ENCODE measurements at places on chromosomes 3 and 15. TPM values are rescaled to one million over a fixed set of nuclear protein-coding genes. Genes with fewer than 3 reads are reported as not detected.

Gene CCR2
- not detected for total RNA-seq

Gene MAPKAPK3
- total RNA-seq, result 23.4 TPM

Gene BFSP2
- not detected for total RNA-seq

Gene CA12
- 5.0 TPM for total RNA-seq

Gene RNF168
- 12.0 TPM for total RNA-seq

Gene IL17RB
- 3.1 TPM for total RNA-seq

Gene FANCD2
- 48.5 TPM for total RNA-seq

Gene ARHGEF26
- 6.6 TPM for total RNA-seq

Gene XXYLT1
- total RNA-seq, result 20.9 TPM

Gene FOXB1
- 0.06 TPM for total RNA-seq

Gene ACTL6A
- 288 TPM for total RNA-seq

Gene LRRC15
- total RNA-seq, result 2.0 TPM

Gene CCDC9B
- 5.4 TPM for total RNA-seq

Gene MB21D2
- 43.2 TPM for total RNA-seq

Gene GRK7
- total RNA-seq, result not detected

Gene POLQ
- 13.2 TPM for total RNA-seq

Gene PML
- total RNA-seq, result 46.5 TPM

Gene KNG1
- not detected for total RNA-seq

Gene GLDN
- not detected for total RNA-seq

Gene SMAD6
- total RNA-seq, result 9.0 TPM

Gene STRC
- total RNA-seq, result not detected

Gene THPO
- total RNA-seq, result not detected

Gene NCEH1
- 10.7 TPM for total RNA-seq

Gene SELENOT
- total RNA-seq, result 204 TPM

Gene ZBTB47
- total RNA-seq, result 2.5 TPM

Gene DUOXA1
- not detected for total RNA-seq

Gene TMEM40
- total RNA-seq, result not detected

Gene CCR1
- not detected for total RNA-seq

Gene CD80
- not detected for total RNA-seq

Gene ANP32A
- 152 TPM for total RNA-seq
